ENCODE measurements at places on chromosomes 12 and 14.

- DNase-seq = no peak
These were observed 6.7 kb downstream of the GLTP start for GRCh38 chr12:109873653-109874052.

GRCh38 chr12:126667339-126667738 is 1599.6 kb upstream of the TMEM132C start:
- DNase-seq = no peak

GRCh38 chr12:54304187-54304810 is 3.5 kb upstream of the NFE2 start:
- no peak for DNase-seq

DNA sequence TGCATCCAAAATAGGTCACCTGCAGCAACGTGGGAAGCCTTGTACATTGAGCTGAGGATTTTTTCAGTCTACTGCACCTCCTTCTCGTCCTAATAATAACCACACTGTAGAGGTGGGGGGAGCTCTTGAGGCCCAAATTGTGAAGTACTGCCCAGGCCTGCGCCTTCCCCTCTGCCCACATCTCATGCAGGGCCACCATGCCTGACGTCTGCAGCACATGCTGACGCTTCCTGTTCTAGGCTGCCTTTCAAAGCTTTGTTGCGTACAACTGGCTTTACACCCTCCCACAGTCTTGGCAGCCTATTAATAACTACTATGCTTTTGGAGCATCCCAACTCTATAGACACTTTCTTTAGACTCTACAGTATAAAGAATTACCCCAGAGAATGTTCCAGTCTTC is 26.5 kb upstream of the TTC7B start:
- DNase-seq = no peak

DNA sequence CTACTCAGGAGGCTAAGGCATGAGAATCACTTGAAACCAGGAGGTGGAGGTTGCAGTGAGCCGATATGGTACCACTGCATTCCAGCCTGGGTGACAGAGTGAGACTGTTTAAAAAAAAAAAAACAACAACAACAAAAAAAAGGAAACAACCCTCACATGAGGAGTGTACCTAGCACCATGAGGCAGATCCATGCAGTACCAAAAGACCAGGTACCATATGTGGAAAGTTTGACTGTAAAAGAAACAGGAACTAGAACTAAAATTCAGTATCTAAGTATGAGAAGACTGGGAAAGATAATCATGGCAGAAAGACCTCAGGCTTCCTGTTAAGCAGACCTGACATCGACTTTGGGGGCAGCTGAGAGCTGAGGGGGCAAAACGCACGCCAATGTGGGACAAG is 55.1 kb downstream of the TRAFD1 start:
- no peak for DNase-seq

DNA sequence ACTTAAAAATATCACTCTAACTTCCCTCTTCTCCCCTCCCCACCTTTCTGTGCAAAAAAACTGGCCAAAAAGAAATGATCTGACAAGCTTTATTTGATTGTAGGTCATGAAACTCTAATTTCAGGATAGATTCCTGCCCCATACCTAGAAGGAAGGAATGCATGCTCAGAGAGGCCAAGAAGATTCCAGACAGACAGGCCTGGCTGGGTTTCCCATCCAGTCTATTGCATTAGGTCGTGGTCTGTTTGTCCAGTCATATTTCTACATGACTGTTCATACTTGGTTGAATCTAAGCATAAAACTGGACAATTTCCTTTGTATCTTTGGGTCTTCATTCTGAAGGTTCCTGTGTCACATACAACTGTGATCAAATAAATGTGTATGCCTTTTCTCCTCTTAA is 20.0 kb upstream of the SLC15A5 start:
- DNase-seq = no peak

DNA sequence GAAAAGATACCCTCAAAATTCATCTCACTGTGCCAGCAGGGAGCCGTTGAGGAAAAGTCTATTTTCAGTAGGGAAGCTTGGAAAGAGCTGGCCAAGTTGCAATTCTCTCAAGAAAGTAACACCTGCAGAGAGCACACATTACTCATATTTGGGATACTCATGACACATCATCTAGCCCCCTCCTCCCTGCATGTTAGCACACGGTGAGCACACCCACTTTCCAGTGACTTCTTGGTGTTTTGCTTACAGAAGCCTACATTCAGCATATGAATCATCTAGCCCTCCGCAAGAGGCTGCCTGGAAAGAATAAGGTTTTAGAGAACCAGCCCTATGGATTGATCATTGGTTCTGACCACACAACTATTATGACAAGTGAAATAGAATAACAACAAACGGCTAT is 124.5 kb downstream of the PTPRO start:
- DNase-seq = no peak

DNA sequence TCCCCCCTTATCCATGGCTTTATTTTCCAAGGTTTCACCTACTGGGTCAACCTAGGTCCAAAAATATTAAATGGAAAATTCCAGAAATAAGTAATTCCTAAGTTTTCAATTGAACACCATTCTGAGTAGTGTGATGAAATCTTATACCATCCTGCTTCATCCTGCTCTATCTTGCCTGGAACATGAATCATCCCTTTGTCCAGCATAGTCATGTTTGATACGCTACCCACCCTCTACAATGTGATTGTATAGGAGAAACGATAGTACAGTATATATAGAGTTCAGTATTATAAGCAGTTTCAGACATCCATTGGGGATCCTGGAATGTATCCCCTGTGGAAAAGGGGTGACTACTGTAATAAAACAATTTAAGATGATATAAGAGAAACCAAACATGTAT is 62.2 kb downstream of the IFNG start:
- no peak for DNase-seq

GRCh38 chr12:43893670-43894069 is 57.8 kb downstream of the TMEM117 start:
- DNase-seq = no peak

All from stimulated activated CD4-positive, alpha-beta T cell treated with anti-CD3 and anti-CD28 coated beads, TNF-alpha, amount 100 ng/mL, for 4 hours (primary cell).